ENCODE measurements at places on chromosomes 3 and 15. TPM values are rescaled to one million over a fixed set of nuclear protein-coding genes. Genes with fewer than 3 reads are reported as not detected.

GOLGA8T gene
- total RNA-seq, result not detected

CCDC13 gene
- total RNA-seq, result 0.07 TPM

DUOX2 gene
- not detected for total RNA-seq

FOXB1 gene
- not detected for total RNA-seq

PLXNB1 gene
- total RNA-seq, result 26.7 TPM

CFAP100 gene
- not detected for total RNA-seq

HRH1 gene
- total RNA-seq, result 14.5 TPM

TIPIN gene
- total RNA-seq, result 18.8 TPM

MUSTN1 gene
- total RNA-seq, result not detected

All from thoracic aorta endothelial cell (primary cell).